ENCODE measurements at places on chromosomes 11 and 22.

DNA sequence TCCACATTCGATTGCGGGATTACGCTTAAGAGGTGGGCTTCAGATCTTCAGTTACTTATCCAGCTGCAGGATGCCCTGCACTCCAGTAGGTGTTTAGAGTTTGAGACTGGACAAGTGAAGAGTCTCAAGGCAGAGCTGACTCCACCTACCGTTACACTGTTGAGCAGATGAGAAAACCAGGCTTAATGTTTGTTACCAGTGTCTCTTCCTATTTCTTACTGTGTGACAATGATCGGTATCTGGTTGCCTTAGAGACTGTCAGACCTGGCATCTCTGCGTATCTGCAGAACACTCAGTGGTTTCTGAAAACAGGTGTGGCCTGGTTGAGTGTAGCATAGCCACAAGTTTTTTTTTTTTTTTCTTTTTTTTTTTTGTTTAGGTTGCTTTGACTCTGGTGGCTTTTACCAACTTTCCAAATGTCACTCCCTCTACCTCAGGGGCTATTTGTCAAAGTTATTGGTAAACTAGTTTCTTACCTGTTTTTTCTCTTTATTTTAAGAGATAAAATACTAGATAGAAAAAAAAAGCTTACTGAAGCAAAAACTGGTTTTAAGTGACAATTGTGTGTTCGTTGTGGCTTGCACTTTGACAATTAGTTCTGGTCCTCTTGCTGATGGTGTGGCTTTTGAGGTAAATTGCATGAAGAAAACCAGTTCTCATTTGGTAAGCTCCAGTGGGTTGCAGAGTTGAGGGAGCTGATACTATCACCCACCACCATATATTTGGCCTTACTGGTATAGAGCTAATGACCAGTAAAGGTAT, 284.8 kb downstream of the ETS1 start:
- DNase-seq = no peak

- no peak for DNase-seq
Measured at GRCh38 chr11:64101461-64101860, 64.5 kb downstream of the MACROD1 start.

DNA sequence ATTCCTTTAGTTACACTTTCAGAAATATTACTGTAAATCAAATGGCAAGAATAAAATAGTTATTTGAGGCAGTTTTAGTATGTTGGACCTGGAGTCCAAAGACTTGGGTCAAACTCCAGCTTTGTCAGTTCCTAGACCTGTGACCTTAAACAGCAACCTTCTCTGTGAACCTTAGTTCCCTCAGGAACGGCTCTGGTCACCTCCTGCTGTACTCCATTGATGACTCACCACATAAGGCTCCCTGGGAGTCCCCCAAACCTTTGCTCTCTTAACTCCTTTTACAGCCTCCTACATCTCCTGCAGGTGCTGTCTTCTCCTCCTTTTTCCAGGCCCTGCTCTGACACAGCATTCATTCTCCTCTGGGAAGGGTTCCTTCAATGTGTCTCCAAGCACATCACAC, 29.1 kb downstream of the LIMK2 start:
- no peak for DNase-seq

- DNase-seq = no peak
Measured at GRCh38 chr11:58006940-58007339, 16.7 kb upstream of the OR9Q1 start.

- DNase-seq = no peak
Measured at GRCh38 chr11:111700162-111700561, 66.0 kb downstream of the PPP2R1B start.

GRCh38 chr11:199782-200181, 6.9 kb downstream of the SCGB1C1 start:
- no peak for DNase-seq
